ENCODE measurements at places on chromosomes 3 and 15. TPM values are rescaled to one million over a fixed set of nuclear protein-coding genes. Genes with fewer than 3 reads are reported as not detected.

ANKRD34C gene
- not detected for total RNA-seq

SCAANT1 gene
- total RNA-seq = not detected

SH2D7 gene
- total RNA-seq = not detected

- no peak for DNase-seq
Measured at GRCh38 chr3:169264711-169265110, 398.8 kb downstream of the MECOM start.

DNA sequence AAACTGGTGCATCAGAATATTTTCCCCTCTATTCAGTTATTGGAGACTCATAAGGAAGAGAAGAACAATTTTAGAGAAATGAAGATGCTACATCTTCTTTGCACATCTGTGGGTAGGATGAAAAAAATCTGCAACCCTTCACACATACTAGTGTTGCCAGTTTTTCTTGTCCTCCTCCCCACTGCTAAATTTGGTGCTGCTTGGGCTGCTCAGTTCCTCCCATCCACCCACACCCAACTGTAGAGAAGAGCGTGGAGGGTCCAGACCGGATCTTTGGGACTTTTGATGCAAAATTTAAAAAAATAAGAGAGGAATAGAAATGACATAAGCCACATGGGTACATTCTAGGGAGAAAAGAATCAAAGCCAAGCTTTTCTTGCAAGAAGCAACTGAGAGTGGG is 8.7 kb upstream of the RASA2 start:
- no peak for DNase-seq

TIMP4 gene
- not detected for total RNA-seq

- no peak for DNase-seq
Measured at GRCh38 chr15:99291643-99292042, 40.4 kb downstream of the LRRC28 start.

- no peak for DNase-seq
Measured at GRCh38 chr3:123351501-123351900, 97.4 kb downstream of the ADCY5 start.

RLBP1 gene
- not detected for total RNA-seq

- no peak for DNase-seq
Measured at GRCh38 chr3:152083135-152083534, 185.6 kb upstream of the MBNL1 start.

GRIP2 gene
- 11.2 TPM for total RNA-seq

GOLGA8N gene
- 0.69 TPM for total RNA-seq

ZIC1 gene
- total RNA-seq = 0.77 TPM

DNA sequence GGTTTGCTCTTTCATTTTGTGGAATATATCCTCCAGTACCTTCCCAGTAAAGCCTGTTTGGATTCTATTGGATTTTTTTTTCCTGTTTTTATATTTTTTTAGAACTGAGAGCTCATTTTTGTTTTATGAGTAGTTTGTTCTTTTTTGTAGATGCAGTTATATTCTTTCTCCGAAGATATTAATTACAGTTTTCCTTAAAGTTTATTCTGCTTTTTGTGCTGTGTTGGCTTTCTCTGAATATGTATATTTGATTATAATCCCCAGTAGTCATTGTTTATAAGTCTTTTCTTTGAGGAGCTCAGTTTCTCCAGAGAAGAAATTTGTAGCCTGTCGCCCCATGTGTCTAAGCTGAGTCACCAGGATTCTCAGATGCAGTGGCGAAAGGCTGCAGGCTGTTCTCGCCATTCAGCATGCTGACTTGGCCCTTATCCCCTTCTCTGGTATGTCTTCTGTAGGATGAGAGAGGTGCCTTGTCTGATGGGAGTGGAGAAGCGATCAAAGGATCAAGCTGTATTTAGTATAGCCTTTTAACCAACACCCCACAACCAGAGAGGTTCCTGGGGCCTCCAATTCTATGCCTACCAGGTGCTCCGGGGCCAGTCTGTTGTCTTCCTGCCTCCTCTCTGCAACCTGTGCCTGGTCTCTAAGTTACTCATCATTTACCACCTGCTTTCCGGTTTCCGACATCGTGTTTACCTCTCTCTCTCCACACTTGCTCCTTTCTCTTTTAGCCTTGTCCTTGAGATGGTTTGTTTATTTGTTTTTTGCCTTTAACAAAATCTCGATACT is 31.7 kb upstream of the MFSD1 start:
- no peak for DNase-seq

- no peak for DNase-seq
Measured at GRCh38 chr3:39919281-39919680, 109.9 kb downstream of the MYRIP start.

GRCh38 chr3:162729686-162730085 is 1233.1 kb downstream of the OTOL1 start:
- DNase-seq = no peak

PLS1 gene
- 15.7 TPM for total RNA-seq

- no peak for DNase-seq
Measured at GRCh38 chr3:33868309-33868708, 69.9 kb downstream of the PDCD6IP start.

DNA sequence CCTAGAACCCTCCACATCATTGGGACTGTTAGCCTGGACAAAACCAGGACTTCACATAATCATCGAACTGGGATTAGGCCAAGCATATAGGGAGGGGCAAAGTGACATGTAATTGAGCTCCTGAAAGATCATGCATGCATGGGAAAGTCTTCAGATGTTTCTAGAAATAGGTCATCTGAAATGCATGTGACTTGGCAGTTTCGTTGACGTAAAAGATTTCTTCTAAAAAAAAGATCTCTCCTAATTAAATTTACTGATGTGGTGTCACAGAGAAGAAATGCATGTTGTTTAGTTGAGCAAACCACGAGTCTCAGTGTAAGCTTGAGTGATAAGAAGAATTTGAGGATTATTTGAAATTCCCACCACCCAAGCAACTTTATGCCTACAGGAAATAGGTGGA is 70.0 kb upstream of the LIMD1 start:
- DNase-seq = no peak

- DNase-seq = no peak
Measured at GRCh38 chr15:80494756-80495155, 90.6 kb downstream of the ARNT2 start.

CRABP1 gene
- total RNA-seq = 2.8 TPM

GRK7 gene
- not detected for total RNA-seq

CHAC1 gene
- total RNA-seq = 18.1 TPM

GRCh38 chr3:61863579-61863978 is 302.2 kb downstream of the PTPRG start:
- DNase-seq = no peak

DNA sequence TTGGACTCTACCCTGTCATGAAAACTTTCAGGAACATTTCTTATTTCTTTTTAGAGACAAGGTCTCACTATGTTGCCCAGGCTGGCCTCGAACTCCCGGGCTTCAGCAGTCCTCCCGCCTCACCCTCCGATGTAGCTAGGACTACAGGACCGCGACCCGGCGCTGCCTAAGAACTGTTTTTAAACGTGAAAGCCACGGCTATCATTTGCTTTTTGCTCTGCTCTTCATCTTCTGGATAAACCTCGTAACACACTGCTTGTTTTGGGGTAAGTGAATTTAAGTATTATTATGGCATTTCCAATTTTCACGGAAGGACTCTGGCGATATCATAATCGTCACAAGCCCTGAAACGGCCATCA is 14.3 kb upstream of the CCNL1 start:
- DNase-seq = no peak

DNA sequence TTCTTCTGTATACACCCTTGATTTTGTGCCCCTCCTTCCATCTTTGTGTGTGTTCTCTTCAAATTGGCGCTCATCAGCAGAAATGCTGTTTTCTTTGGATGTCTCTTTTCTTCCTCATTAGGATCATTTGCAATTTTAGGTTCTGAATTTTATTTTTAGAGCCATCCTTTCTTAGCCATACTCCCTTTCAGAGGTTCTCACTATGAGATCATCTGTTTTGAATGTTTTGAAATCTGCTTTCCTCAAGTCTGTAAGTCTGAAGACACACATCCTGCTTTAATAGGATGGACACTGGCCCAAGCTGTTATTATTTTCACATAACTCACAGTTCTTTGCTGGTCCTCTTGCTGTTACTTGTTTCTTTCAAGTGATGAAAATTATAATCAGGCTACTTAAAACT is 124.8 kb downstream of the BDH1 start:
- DNase-seq = no peak

PLA2G4B gene
- total RNA-seq = 13.1 TPM

CCR1 gene
- 0.11 TPM for total RNA-seq

CLDN18 gene
- 19.5 TPM for total RNA-seq

USP4 gene
- total RNA-seq = 56.6 TPM

- no peak for DNase-seq
Measured at GRCh38 chr3:176505878-176506621, 691.2 kb downstream of the TBL1XR1 start.

DNA sequence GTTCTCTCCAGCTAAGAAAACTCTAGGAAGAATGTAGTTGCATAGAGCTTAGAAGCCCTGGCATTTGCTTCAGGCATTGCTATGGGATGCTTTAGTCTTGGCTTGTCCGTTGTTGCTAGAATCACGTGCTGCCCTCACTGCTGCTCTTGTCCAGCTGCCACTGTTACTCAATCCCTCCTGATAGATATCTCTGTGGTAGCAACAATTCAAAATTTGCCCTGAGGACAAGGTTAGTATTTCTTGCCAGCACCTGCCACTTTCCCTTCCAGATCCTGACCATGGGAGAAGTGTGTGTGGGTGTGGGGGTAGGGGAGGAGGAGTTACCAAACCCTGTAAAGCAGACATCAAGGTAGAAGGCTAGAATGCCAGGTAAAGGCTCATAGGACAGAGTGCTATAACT is 113.8 kb downstream of the PPM1L start:
- DNase-seq = no peak

DNA sequence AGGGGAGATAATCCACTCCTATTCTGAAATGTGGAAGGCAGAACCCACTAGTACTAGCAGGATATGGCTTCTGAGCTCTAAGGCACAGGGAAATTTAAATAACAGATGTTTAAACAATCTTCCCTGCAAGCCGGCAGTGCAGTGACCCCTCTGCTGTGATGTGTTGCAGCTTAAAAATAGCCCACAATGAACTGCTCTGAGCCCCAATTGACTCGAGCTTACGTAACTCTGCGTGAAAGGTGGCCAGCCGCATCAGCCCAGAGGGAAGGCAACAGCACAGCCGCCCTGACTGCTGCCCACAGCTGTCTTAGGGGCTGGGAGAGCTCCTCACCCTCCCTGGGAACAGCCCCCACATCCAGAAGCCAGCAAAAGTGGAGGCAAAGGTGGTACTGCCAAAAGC is 12.5 kb upstream of the CAMKV start:
- DNase-seq = no peak

PLD1 gene
- 143 TPM for total RNA-seq

HHATL gene
- total RNA-seq = not detected

GRCh38 chr3:172040981-172041963 is 1.9 kb downstream of the FNDC3B start:
- no peak for DNase-seq

- no peak for DNase-seq
Measured at GRCh38 chr3:130963444-130963843, 63.2 kb downstream of the ASTE1 start.

- DNase-seq = no peak
Measured at GRCh38 chr15:85693277-85693676, 101.4 kb downstream of the KLHL25 start.

DNA sequence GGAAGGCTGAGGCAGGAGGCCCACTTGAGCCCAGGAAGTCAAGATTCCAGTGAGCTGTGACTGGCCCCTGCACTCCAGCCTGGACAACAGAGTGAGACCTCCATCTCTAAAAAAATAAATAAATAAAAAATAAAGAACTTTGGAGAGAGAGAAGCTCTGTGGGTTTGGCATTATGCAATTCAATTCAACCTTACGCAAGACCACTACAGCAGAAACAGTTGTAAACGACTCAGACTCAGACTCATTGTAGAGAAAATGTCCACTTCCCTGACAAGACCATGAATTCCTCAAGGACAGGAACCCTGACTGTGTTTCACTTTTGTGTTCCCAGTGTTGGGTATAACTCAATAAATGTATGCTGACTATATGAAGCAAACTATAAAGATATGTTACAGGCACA is 90.3 kb upstream of the C3orf80 start:
- DNase-seq = no peak

SFMBT1 gene
- 20.5 TPM for total RNA-seq

ATP8B4 gene
- 0.98 TPM for total RNA-seq

Measured in progenitor cell of endocrine pancreas (in vitro differentiated cells).